ENCODE measurements at places on chromosomes 4 and X.

DNA sequence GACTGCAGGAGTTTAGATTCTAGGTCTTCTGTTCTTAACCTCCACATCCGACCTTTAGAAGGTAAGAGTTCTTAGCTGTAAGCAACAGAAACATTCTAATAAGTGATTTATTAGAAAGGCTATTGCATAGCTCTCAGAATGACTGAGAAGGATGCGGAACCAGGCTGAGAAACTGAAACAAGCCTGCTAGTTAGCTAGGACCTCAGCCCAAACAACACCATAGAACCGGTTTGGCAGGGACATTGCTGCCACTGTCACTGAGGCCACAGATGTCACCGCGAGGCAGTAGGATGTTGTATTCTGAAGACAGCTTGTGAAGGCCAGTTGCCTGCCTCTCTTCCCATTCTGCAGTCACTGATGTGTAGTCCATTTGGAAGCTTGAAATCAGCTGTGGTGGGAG, 160.0 kb upstream of the ARX start:
- no peak for DNase-seq

DNA sequence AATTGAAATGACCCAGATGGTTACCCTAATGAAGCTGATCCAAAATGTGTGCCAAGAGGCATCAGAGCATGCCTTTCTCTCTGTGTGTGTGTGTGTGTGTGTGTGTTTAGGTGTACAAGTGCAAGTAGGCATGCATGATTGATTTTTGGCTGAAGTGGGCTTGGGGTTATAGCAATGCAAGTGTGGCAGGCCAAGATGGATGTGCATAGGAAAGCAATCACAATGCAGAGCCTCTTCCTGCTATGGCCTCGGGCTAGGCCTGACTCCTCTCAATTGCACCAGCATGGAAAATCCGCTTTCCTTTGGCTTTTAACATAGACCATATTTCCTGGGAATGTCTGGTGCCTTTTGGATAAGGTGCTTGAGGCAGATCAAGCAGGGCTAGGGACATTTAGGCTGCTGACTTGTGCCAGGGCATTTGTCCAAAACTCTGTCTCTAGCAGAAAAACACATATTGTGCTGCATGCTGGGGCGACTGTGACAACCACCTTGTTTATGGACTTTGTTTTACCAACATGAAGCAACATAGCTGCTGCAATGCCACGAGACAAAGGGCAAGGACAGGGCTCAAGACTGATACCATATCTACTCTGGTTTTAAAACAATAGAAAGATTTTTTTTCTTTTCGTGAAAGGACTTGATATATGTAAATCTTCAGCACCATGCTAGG, 395.7 kb downstream of the RAPGEF2 start:
- no peak for DNase-seq

DNA sequence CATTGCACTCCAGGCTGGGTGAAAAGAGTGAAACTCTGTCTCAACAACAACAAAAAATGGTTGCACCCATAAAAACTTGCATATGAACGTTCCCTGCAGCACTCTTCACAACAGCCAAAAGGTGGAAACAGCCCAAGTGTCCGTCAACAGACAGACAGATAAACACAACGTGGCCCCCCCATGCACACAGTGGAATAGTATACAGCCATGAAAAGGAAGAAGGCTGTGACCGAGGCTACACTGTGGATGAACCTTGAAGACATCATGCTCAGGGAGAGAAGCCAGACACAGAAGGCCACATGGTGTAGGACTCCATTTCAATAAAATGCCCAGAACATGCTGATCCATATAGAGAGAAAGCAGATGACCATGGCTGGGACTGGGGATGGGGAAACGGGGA, 33.5 kb upstream of the ASMTL start:
- no peak for DNase-seq

- no peak for DNase-seq
Measured at GRCh38 chr4:87103691-87104187, 116.7 kb downstream of the KLHL8 start.

GRCh38 chr4:14539246-14539645, 463.0 kb upstream of the CPEB2 start:
- no peak for DNase-seq

- DNase-seq, result no peak
Measured at GRCh38 chr4:78519962-78520361, 31.6 kb upstream of the ANXA3 start.

DNA sequence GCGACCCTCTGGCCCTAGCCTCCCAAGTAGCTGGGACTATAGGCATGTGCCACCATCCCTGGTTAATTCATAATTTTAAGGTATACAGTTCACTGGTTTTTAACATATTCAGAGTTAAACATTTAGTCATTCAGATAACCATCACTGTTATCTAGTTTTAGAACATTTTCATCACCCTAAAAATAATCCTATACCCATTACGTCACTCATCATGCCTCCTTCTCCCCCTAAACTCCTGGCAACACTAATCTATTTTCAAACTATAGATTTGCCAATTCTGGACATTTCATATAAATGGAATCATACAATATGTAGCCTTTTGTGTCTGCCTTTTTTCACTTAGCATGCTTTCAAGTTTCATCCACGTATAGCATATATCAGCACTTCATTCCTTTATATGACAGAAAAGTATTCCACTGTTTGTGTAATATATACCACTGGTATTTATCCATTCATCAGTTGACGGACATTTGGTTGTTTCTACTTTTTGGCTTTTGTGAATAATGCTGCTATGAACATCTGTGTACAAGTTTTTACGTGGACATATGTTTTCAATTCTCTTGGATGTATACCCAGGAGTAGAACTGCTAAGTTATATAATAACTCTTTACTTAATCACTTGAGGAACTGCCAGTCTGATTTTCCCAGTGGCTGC, 32.0 kb upstream of the RPS3A start:
- no peak for DNase-seq

- DNase-seq, result no peak
Measured at GRCh38 chr4:139754938-139755337, 89.3 kb downstream of the MGST2 start.

- DNase-seq, result no peak
Measured at GRCh38 chr4:114509340-114509739, 89.3 kb upstream of the UGT8 start.

- DNase-seq, result no peak
Measured at GRCh38 chr4:143700046-143700415, 444 bp downstream of the FREM3 start.

DNA sequence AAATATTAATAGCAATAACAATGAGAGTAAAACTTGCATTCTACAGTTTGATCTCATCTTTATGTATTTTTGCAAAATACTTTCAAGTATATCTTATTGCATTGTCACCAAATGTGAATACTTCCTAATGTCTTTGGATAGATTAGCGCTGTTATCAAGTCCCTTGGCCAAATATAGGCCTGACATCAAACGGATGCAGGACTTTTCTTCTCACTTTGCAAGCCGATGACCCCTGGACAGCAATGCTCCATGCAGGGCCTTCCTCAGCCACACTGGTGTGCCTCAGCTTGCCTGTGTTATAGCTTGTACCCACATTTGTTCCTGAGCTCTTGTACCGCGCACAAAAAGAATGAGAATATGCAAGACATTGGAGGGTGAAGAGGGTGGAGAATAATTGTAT, 18.0 kb upstream of the NMU start:
- DNase-seq, result no peak

- DNase-seq, result no peak
Measured at GRCh38 chr4:11593576-11594116, 165.0 kb upstream of the HS3ST1 start.

GRCh38 chr4:75708218-75708691, 16.1 kb upstream of the USO1 start:
- DNase-seq, result no peak

DNA sequence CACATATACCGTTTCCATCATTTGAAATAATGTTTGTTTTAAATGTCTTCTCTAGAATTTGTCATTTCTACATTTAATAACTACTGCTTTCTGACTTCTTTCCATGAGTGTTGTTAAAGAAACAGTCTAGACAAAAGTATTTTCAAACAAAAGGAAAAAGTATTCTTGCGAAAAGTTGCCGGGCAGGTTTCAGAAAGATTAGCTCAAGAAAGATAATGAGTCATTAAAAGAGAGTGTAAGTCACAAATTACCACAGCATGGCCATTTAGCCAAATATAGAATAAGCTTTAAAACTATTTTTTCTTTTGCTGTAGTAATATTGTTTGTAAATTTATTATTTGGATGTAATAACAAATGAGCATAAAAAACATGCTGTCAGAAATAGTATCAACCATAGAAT, 493.0 kb downstream of the TLL1 start:
- DNase-seq, result no peak

- no peak for DNase-seq
Measured at GRCh38 chr4:87035881-87036509, 101.2 kb downstream of the AFF1 start.

GRCh38 chr4:140744421-140744820, 11.8 kb downstream of the TBC1D9 start:
- DNase-seq, result no peak

DNA sequence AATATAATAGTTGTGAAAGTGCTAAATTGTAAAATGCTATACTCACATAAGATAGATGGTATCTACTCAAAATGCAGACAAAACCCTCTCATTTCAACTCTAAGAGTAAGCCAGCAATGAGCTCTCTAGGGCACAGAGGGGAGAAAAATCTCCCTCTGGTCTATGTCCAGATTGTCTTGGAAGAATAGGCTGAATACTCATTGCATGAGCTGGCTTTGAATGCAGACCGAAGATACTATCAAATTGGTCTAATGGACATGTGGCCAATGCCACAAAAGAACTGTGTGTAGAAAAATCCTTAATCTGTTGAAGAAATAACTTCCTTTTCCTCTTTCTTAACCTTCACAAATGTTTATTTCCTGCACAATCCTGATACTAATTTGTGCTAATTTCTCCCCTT, 3.5 kb downstream of the ZXDA start:
- DNase-seq, result no peak

GRCh38 chrX:30248854-30249253, 1.9 kb downstream of the MAGEB1 start:
- DNase-seq, result no peak

DNA sequence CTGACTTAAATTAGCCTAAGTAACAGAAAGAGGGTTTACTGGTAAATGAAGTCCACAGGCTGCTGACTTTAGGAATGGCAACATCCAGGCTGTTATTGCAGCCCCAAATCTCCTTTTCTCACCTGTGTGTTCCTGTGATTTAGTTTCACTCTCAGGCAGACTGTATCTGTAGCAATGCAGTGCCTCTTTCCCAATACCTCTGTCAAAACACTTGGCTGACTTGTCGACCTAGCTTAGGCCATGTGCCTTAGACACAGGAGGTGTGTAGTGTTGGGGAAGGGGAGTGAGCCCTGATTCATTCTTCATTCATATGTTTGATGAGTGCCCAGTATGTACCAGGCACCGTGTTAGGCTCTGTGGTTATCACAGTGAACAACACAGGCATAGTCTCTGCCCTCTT, 46.9 kb downstream of the JADE3 start:
- DNase-seq, result no peak

- DNase-seq, result no peak
Measured at GRCh38 chrX:136856551-136856950, 24.0 kb downstream of the RBMX start.

GRCh38 chr4:84948056-84948455, 18.4 kb downstream of the WDFY3 start:
- no peak for DNase-seq

DNA sequence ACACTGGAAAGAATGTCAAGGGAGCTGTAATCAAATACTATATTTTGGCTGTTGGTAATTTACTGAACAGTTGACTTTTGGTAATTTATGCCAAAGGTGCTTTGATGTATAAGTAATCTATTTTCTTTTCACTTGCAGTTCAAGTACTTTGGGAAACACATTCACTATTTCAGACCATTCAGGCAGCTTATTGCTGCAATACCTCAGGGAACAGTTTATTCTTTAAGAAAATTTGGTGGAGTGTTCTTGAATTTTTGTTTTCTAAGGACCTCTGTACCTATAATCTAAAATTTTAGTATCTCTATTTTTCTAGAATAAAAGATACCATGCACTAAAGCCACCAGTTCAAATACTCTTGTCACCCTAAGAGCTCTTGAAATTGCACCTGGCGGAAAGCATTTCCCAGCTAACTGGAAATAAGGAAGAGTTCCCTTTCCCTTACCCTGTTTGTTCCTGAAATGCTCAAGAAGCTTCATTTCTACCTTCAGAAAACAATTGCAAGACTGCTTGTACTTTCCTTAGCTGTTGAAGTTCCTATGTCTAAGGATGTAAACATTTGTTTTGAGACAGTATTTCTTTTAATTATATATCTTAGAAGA, 633.5 kb upstream of the FAT1 start:
- no peak for DNase-seq

DNA sequence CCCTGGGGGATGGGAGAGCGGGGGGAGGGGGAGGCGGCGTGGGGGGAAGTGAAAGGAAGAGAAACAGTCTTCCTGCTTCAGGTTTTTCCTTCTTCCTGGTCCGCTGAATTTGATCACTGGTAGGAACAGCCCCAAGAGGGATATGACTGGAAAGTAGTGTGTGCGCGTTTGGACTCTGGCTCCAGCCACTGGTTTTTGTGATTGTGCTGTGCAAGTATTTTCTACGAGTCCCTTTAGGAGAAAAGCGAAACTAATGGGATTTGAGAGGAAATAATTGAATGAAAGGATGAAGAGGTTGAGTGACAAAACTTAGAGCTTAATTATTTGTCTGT, 836 bp downstream of the PRRG1 start:
- no peak for DNase-seq

GRCh38 chr4:73599182-73599581, 21.1 kb downstream of the RASSF6 start:
- no peak for DNase-seq

DNA sequence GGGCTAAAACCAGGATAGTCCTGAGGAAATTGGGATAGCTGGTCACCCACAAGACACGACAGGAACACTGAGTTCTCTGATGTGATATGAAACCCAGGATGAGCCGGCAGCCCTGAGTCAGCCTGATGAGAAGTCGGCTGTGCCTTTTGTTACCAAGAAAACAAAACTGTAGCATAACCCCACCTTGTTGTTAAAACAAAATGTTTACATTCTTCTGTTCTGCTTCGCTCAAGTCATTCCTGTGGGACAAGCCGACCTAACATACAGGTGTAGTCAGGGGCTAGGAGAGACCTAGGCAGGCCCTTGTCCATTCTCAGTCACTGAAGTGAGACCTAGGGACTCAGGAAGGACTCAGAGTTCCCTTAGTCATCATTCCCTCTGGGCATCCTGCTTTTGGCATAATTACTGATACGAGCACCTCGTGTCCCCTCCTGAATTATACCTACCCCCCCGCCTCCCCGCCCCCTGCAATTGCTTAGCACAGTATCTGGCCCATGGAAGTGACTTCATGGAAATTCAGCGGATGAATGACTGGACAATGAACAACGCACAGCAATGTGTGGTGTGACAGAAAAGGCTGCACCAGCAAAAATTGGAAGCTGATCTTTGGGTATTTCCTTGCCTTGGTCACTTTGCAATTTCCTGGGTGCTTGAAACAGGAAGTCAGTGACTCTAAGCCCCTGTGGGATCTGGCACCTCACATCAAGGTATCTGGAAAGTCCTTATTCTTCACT, 31.9 kb upstream of the TLR2 start:
- no peak for DNase-seq

- DNase-seq, result no peak
Measured at GRCh38 chrX:40108162-40108958, 10.6 kb upstream of the BCOR start.

All from CMK (cell line).